Progenitor cell of endocrine pancreas (in vitro differentiated cells): ENCODE measurements at places on chromosomes 5 and 9. TPM values are rescaled to one million over a fixed set of nuclear protein-coding genes. Genes with fewer than 3 reads are reported as not detected.

- no peak for DNase-seq
- no peaks in the 10 kb centered on the region for H3K27me3 ChIP-seq
- H3K36me3 ChIP-seq: no peaks in the 10 kb centered on the region
- H3K4me3 ChIP-seq: no peak overlapping the region
- peaks cover 9% of the 10 kb centered on the region for H3K4me1 ChIP-seq
Measured at GRCh38 chr9:2281031-2281802, 266.1 kb downstream of the SMARCA2 start.

GRCh38 chr5:13115476-13115875, 829.0 kb downstream of the DNAH5 start:
- H3K4me3 ChIP-seq: no peak overlapping the region
- no peak for DNase-seq
- no peaks in the 10 kb centered on the region for H3K27me3 ChIP-seq
- no peaks in the 10 kb centered on the region for H3K4me1 ChIP-seq

- no peak overlapping the region for H3K4me3 ChIP-seq
- no peak for DNase-seq
Measured at GRCh38 chr5:59766427-59767210, 126.9 kb downstream of the PDE4D start.

GRCh38 chr5:133723126-133723525, 110.8 kb upstream of the FSTL4 start:
- no peak overlapping the region for H3K27ac ChIP-seq
- no peaks in the 10 kb centered on the region for H3K36me3 ChIP-seq

- DNase-seq: no peak
- H3K27ac ChIP-seq: no peak overlapping the region
- H3K4me1 ChIP-seq: no peaks in the 10 kb centered on the region
- peaks cover 5% of the 10 kb centered on the region for H3K27me3 ChIP-seq
- H3K4me3 ChIP-seq: no peak overlapping the region
- no peaks in the 10 kb centered on the region for H3K36me3 ChIP-seq
Measured at GRCh38 chr9:32339424-32339823, 45.0 kb upstream of the ACO1 start.

- H3K4me3 ChIP-seq: no peak overlapping the region
- H3K4me1 ChIP-seq: peaks cover 11% of the 10 kb centered on the region
- H3K36me3 ChIP-seq: no peaks in the 10 kb centered on the region
- no peak for DNase-seq
- H3K27ac ChIP-seq: no peak overlapping the region
- no peaks in the 10 kb centered on the region for H3K27me3 ChIP-seq
Measured at GRCh38 chr5:122130152-122130551, 806 bp downstream of the ZNF474 start.

DNA sequence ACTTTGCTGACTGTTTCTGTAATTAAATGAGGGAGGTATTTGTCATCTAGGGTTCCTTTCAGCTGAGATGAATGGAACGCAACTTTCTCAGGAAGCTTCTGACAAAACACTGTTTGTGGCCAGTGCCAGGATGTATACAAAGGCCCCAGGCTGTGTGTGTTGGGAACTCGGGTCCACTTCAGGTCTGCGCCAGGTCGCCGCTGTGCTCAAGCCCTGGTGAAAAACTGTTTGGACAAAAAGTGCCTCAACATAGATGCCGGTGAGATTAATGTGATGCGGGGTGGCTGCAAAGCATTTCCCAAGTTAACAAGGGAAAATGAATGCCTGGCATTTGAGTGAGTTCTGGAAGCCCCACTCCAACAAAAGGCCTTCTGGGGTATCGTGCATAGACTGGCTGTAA, 156.4 kb downstream of the GABBR2 start:
- no peak overlapping the region for H3K27ac ChIP-seq
- H3K36me3 ChIP-seq: no peaks in the 10 kb centered on the region
- DNase-seq: no peak
- H3K4me1 ChIP-seq: peaks cover 3% of the 10 kb centered on the region
- H3K27me3 ChIP-seq: peaks cover 3% of the 10 kb centered on the region
- no peak overlapping the region for H3K4me3 ChIP-seq

Gene TEK
- total RNA-seq: not detected in 2 replicates

Gene DAPK1
- 202 and 228 TPM in 2 replicates for total RNA-seq
